ENCODE measurements at places on chromosomes 5 and 9.

GRCh38 chr9:1920386-1920785, 94.8 kb upstream of the SMARCA2 start:
- no peak for DNase-seq

DNA sequence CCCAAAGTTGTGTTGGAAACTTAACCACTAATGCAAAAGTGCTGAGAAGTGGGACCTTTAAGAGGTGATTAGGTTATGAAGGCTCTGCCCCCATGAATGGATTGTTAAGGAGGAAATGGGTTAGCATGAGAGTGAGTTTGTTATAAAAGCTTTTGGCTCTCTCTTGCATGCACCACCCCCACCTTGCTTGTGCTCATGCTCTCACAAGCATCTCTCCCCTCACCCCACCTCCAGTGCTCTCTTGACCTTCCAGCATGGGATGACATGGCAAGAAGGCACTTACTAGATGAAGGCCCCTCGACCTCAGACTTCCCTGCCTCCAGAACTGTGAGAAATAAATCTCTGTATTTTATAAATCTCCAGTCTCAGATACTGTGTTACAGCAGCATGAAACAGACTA, 52.8 kb downstream of the RICTOR start:
- DNase-seq: no peak

DNA sequence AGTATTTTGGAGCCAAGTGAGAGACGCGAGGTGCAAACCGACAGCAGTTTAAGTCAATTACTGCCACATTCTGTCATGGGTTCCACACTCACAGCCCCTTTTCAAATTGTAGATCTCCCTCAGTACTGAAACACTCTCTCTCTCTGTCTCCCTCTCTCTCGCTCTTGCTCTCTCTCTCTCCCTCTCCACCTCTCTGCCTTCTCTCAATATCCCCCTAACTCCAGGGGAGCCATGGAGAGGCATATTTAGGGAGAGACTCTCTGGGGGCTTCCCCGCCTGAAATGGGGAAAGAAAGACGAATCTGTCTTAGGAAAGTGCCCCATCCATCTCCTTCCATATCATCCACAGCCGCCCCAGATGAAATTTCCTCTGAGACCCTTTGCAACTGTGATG, 1.6 kb downstream of the BRINP1 start:
- DNase-seq: no peak

DNA sequence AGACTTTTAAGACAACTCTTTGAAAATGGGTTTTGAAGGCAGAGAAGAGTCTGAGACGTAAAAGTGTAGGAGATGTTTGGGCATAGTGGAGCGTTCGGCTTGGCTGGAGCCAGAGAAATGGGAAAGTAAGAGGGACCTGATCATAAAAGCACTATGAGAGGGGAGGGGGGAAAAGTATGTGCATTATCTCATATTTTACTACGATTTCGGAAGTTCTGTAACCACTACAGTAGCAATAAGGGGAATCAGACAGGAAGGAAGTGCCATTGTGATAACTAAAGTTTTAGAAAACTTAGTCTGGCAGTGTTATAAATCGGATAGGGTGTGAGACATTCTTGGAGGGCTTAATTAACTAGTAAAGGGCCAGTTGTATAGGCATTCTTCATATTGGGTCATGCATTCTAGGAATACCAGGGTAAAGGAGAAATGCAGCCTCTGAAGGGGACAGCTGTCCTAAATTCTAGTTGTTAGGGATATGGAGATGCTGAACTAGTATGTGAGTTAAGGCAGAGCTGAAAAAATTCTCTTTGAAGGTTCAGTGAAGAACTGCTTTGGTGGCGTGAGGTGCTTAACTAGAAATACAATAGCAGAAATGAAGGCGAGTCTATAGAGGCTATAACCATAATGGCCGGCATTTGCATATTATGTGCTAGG, 83.8 kb upstream of the FREM1 start:
- no peak for DNase-seq

DNA sequence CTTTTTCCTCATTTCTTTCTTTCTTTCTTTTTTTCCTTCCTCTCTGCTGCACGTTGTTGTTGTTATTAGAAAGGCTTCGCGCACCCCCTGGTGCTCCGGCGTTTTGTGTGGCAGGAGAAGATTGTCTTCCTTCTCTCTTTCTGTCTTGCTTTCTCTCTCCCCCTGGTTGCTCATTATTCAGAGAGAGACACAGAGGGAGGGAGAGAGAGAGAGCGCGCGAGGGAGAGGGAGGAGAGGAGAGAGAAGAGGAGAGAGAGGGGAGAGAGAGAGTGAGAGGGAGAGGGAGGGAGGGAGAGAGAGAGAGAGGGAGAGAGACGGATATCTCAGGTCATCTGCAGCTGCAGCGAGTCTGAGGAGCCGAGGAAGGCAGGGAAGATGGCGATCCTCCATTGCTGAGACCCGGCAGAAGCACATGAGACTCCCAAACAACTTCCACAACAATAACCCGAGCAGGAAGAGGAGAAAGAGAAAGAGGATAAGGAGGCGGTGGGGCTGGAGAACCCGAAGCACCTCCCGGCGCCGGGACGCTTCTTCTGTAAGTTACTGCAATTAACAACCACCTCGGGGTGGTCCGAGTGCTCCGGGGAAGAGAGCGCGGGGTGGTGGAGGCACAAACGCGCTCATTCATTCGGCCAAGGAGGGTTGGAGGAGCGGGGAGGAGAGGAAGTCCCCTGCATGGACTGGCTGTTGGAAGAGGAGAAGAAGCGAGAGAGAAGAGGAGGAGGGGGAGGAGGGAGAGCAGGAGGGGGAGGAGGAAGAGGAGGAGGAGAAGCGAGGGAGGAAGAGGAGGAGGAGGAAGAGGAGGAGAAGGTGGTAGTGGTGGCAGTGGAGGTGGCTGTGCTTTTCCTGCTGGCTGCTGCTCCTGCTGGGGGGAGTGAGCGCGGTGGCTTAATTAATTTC, at the start of gene ZNF462:
ZNF462 (plus strand) TSS at position 346 of the 900 bp plus-strand sequence. CDS start 60,218 bp downstream, outside the sequence.
- no peak for DNase-seq

DNA sequence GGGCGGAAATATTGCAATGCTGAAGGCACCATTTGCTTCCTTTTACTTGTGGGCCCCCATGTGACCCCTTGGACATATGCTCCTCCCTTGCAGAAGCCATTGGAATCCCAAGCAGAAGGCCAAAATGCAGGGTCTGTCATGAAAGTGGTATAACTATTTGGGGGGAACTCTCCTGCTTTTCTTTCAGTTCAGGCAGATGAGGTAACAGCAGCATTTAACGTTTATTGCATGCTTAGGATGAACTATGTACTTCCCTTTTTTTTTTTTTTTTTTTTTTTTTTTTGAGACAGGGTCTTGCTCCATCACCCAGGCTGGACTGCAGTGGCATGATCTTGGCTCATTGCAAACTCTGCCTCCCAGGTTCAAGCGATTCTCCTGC, 7.8 kb downstream of the FOXI1 start:
- no peak for DNase-seq
